Spinal cord (tissue), 10 donors: ENCODE measurements at places on chromosomes 2 and 18.

DNA sequence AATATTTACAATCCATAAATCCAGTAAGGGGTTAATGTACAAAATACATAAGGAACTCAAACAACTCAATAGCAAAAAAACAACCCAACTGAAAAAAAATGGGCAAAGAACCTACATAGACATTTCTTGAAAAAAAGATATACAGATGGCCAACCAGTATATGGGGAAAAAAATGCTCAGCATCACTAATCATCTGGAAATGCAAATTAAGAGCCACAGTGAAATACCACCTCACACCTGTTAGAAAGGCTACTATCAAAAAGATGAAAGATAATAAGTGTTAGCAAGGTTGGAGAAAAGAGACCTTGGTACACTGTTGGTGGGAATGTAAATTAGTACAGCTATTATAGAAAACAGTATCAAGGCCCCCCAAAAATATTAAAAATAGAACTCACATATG is 14.6 kb downstream of the AP1S3 start:
- DNase-seq, result no peak

DNA sequence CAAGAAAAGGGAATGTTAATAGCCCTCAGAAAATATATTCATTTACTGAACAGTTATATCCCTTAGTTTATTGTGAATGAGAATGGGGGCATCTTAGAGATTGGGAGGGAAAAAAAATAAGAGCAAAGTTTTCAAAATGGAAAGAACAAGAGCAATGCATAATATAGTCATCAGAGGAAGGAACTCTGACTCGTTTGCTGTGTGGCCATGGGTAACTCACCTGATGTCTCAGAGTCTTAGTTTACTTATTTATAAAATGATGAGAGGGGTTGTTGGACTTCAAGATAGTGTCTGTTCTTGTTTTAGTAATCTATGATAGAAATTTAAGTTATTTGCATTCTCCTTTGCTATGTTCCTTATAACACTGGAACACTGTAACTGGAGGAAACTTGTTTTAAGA is 70.7 kb downstream of the EML4 start:
- no peak for DNase-seq

GRCh38 chr2:10449486-10449831 is 1.3 kb upstream of the ODC1 start:
- DNase-seq, result no peak

DNA sequence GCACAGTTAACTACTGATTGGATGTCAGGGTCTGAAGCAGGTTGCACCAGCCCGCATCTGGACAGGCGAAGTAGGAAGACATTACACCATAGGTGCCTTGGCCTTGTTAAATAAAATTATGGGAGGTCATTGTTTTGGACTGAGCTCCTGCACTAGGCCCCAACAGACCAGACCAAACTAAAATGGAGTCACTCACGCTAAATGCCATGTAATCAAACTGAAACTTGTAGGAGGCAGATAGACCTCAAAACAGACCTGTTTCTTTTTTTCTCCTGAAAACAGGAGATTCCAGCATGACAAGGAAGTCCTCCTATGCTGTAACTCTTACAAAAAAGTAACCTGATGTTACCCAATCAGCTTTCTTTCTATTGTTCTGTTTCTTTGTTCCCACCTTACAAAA is 15.5 kb upstream of the NFU1 start:
- DNase-seq, result no peak

GRCh38 chr2:126475031-126475430 is 180.9 kb upstream of the GYPC start:
- no peak for DNase-seq

DNA sequence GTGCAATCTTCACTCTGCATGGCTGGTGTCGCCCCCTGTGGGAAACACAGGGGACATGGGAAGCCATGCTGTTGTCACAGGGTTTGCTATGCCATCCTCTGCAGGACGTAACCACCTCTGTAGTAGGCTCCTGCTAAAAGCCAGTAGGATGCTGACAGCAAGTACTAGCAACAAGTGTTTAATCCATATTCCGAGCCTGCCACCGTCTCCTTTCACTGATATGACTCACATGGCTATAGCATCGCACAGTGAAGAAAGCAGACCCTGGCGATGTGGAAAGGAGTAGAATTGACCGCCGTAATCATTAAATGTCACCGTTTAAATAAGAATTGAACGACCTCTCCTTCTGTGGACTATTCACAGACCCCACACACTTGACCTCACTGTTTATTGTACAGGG is 57.8 kb downstream of the CD8B2 start:
- no peak for DNase-seq

- no peak for DNase-seq
These were observed 542.5 kb downstream of the SUCLG1 start for GRCh38 chr2:83916559-83916958.

DNA sequence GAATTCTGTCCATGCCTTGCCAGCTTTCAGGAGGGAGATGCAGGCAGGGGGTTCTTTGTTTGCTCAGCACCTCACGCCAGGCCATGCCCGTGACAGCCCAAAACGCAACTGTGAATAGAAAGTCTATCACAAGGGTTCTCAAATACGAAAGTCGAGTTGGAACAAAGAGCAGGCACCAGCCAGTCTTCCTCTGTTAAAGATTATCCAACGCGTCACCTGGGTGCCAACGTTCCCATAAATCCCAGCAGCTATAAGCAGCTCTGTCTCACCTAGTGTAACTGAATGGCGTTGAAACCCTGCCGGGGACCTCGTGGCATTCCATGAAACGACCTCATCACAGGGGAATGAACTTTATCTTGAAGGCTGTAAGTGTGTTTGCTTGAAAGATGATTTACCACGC is 84.8 kb upstream of the GATA6 start:
- no peak for DNase-seq

DNA sequence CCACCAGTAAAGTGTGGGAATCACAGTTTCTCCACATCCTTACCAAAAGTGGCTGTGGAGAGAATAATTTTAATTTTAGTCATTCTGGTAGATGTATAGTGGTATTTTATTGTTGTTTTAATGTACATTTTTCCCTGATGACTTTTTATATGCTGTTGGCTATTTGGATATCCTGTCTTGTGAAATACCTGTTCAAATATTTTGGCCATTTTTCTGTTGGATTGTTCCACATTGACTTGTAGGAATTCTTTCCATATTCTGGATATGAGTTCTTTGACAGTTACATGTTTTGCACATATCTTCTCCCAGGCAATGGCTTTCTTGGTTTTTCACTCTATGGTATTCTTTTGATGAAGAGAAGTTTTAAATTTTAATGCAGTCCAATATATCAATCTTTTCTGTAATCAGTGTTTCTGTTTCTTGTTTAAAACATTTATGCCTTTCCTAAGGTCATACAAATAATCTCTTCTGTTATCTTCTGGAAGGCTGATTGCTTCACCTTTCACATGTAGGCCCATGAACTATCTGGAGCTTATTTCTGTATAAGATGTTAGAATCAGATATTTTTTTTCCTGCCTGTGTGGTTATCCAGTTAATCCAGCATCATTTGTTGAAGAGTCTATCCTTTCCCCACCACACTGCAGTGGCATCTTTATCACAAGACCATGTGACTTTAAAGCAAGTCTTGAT is 19.0 kb downstream of the AFTPH start:
- no peak for DNase-seq

DNA sequence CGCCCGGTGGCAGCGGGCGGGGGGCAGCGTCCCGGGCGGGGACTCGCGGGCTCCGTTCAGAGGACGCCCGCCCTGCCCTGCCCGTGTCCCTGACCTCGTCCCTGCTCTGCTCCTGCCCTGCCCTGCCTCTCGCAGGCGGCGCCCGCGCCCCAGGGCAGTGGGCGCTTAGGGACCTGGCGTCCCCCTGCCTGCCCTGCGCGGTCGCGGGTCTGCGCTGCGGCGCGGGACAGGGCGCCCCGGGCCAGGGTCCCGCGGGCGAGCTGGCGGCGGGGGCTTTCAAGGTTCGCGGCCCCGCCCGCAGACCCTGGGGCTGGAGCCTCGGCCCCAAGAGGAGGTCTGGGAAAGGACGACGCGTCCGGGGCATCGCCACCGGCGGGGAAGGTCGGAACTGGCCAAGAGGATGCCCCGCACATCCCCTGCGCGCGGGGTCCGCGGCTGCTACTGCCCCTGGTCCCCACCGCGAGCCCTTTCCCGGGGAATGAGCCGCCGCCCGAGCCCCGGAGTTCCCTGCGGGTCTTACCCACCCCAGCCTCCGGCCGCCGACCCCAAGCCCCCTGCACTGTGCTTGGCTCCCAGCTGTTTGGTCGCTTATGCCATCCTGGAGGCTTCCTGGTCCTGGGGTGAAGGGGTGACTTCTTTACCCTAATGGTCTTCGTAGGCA is 679 bp downstream of the RNF144A start:
- DNase-seq, result no peak

- no peak for DNase-seq
These were observed 32.8 kb downstream of the FAM178B start for GRCh38 chr2:96953611-96953978.

DNA sequence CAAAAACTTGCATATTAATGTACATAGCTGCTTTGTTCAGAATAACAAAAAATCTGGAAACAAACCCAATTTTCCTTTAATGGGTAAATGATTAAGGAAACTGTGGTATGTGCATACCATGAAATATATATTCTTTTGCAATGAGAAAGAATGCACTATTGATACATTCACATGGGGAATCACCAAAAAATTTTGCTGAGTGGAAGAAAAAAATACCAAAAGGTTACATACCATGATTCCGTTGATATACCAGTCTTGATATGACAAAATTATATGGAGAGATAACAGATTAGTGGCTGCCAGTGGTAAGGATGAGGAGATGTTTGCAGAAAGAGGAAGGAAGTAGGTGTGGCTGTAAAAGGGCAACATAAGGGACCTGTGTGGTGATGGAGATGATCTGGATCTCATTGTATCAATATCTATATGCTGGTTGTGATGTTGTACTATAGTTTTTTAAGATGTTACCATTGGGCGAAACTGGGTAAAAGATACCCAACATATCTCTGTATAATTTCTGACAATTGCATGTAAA is 54.6 kb upstream of the BCL2L11 start:
- DNase-seq, result no peak

DNA sequence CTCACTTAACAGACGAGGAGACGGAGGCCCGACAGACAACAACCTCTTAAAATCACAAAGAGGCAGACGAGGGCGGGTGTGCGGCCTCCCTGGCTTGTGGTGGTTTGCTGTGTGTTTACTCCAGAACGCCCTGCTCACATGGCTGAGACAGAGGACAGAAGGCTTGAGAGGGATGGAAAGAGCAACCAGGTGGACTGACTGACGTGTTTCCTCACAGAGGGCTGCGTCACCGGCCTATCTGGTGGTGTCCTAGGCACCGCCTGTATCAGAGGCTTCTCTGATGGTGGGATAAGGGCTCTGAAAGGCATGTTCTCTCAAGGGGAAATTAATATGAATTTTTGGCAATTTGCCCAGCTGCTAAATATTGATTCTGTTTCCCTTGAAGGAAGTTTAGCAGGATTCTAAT is 47.0 kb upstream of the RALBP1 start:
- DNase-seq, result no peak

GRCh38 chr2:181850936-181851560 is 40.5 kb upstream of the ITPRID2 start:
- no peak for DNase-seq

DNA sequence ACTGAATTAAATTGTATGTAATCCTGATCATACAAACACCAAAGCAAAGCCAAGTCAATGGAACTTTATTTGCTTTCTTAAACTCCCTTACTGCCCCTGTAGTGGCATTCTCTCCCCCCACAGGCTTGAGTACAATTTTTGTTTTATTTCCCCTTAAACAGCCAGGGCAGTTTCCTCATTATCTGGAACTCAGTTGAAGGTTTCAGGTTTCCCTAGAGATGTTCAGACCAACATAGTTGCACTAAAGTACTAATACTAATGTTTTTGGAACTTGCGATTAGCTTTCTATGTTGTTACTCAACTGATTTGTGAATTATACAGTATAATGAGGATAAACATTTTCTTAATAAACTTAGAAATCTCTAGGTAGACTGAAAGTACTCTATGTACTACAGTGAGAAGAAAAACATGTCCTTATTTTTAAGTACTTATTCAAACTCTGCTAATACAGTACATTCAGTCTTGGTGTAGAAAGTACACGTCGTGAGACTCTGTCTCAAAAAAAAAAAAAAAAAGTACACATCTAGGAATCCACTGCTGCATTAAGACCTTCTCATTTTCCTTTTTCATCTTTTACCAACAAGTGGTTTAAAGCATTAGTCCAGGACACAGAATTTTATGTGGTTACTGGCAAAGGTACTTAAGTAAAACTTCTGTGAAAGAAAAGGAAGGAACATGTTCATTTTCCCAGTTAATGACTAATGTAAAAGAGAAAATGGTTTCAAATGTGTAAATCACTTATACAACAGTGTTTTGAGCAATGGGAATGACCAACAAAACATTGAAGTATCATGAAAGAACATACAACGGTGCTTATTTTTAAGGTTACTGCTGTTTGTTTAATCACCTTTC is 209.5 kb upstream of the SMAD7 start:
- DNase-seq, result no peak

- DNase-seq, result no peak
These were observed 118.1 kb downstream of the FHOD3 start for GRCh38 chr18:36415625-36416024.

GRCh38 chr2:97857553-97857952 is 138.2 kb downstream of the TMEM131 start:
- no peak for DNase-seq

DNA sequence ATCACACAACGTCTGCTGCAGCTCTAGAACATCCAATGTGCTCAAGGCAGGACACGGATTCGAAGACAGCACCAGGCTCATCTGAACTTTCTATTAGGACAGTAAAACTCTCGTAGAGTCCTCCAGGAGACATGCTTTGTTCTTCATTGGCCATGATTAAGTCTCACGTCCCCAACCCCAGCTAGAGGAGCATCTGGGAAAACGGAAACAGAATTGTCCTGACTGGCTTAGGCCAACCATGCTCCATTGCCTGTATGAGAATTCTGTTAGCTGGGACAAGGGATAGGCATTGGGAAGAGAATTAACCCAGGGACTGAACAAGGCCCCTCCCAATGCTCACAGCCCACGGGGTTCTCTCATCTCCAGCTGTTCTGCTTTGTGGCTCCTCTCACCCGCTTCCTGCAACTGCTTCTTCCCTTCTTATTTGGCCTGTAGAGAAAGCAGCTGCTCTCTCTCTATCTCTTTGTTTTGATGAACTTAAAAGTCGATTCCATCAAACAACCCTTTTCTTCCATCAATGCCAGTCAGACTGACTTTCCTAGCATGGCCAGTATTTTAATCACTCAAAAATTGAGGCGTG is 75.6 kb downstream of the C1QL2 start:
- DNase-seq, result no peak

- no peak for DNase-seq
These were observed 3.9 kb upstream of the MLPH start for GRCh38 chr2:237483018-237483731.

- no peak for DNase-seq
These were observed 703.6 kb downstream of the CPS1 start for GRCh38 chr2:211259831-211260476.

- no peak for DNase-seq
These were observed 3.3 kb downstream of the BCS1L start for GRCh38 chr2:218662827-218663226.
